NCI-H446 (cell line): ENCODE measurements at places on chromosomes 2 and 18.
A peak's percentile ranks its signal among the peaks of the same experiment; 100 is the strongest.

- DNase-seq: peak; percentile 43
These were observed 10.0 kb downstream of the CAPN10 start for GRCh38 chr2:240596491-240596931.

DNA sequence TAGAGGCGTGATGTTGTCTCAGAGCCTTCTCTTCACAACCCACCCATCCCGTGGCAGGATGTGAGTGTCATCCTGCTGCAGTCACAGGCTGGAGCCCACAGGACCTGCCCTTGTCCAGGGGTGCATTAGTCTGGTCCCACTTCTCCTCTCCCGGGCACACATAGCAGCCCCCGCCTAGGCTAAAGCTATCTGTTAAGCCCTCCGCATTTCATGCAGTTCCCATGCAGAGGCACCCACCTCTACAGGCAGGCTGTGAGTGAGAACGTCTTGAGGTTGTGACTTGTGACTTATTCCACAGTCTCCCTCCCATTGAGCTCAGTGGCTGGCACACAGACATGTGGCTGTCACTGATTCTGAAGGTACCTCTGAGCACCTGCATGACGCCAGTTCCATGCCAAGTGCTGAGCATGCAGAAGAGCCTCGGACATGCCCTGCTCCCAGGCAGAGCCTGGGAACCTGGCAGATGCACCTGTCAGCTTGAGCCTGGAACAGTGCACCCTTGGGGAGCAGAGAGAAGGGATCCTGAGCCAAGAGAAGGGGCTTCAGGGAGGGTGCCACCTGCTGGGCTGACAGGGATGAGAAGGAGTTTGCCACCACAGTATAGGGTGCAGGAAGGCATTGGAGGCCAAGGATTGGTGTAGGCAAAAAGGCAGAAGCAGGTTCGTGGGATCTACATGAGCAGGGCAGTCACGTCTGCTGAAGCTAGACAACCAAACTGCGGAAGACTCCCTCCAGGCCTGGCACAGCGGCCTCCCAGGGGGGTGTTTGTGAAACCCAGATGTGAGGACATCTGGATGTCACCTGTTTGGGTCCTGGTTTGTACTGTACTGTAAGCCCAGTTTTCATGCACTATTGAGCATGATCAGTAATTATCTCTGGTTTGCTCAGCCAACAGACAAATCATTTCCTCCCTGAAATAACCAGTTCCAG is 213.6 kb downstream of the GLI2 start:
- DNase-seq: no peak

DNA sequence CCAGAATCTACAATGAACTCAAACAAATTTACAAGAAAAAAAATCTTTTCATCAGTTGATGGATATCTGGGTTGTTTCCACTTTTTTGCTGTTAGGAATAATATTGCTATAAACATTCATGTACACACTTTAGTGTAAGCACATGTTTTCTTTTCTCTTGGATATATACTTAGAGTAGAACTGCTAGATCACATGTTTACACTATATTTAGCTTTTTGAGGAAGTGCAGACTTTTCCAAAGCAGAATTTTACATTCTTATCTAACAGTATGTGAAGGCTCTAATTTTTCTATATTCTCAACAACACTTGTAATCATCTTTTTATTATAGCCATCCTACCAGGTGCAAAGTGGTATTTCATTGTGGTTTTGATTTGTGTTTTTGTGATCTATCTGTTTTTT is 103.6 kb upstream of the RMP24 start:
- no peak for DNase-seq

DNA sequence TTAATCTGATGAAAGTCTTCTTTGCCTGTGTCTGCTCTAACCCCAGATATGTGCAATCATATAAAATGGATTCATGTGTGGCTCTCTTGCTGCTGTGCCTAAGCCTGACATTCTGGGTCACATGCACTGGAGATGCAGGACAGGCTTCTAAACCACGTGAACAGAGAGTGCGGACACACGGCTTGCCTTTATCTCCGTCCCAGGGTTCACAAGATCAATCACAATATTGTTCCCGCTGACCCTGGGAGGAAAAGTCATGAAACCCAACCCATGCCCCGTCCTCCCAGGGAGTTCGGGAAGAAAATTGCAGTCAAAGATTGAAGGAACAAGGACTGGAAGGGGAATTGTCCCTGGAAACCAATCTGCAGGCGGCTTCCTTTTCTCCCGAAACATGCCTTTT is 74.8 kb downstream of the VAPA start:
- DNase-seq: no peak

DNA sequence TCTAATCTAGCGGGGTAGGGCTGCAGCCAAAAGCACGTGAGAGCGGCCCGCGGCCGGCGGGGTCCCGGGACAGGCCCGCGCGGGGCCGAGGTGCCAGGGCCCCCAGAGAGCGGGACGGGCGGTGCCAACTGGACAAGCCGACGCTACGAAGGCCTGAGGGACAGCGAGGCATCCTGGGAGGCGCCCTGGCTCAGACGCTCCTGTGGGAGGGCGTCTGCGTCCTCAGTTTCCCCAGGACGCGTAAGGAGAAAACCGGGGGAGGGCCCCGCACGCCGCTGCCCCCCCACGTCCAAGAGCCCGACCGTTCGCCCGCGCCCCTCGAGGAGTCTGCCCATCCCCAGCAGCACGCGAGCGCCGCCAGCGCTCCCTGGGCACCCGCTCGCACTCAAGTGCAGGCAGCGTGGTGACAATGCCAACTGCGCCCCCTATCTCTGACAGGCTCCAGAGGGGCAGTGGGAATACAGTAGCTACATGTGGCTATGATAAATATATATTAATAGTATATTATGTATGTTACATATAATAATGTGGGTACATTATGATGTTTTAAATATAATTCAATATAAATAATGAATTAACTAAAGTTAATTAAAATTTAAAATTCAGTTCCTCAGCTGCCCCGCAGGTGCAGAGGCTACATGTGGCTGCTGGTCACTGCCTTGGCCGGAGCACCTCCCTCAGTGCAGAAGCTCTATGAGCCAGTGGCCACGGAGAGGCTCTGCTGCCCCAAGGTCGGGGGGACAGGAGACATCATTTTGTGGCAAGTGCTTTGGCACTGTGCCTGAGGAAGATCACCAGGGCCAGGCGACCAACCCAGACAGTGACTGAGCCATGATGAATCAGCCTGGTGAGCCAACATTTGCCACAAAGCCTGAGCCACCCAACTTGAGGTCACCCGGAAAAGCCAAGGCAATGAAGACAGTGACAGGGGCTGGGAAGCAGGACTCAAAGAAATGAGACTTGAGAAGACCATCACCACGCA is 5.5 kb upstream of the SFT2D3 start:
- no peak for DNase-seq

DNA sequence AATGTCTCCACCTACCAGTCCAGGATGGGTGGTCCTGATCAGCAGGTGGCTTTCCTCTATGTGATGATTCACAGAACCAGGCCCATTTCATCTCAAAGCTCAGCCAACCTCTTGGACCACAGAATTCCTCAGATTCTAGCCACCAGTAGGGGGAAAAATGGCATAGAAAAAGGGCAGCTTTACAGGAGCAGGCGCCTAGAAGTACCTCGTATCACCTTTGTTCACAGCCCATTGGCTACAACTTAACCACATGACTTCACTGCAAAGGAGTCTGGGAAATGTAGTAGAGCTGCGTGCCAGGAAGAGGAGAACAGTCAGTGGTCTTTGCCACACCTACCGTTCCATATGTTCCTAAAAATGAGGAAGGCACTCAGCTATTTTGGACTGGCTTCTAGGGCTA is 62.8 kb upstream of the DTNA start:
- no peak for DNase-seq

GRCh38 chr2:1619556-1619955 is 124.8 kb downstream of the PXDN start:
- DNase-seq: no peak

DNA sequence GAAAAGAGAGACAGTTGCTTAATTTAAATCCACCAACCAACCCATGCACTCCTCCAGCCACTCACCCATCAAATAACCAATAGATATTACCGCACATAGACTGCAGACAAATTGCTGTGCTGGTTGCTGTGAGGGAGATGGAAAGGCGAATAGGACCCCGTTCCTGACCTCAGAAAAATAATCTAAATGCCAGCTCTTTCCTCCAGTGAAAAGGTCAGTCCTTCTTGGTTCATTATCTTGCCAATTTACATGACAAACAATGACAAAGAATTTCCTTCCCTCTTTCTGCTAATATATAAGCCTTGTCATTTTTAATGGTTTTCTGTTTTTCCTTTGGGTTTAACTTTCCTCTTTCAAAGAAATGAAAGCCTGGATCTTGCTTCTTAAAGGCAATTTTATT is 61.6 kb downstream of the MEP1B start:
- DNase-seq: no peak

GRCh38 chr2:40027968-40028367 is 248.9 kb upstream of the THUMPD2 start:
- no peak for DNase-seq

DNA sequence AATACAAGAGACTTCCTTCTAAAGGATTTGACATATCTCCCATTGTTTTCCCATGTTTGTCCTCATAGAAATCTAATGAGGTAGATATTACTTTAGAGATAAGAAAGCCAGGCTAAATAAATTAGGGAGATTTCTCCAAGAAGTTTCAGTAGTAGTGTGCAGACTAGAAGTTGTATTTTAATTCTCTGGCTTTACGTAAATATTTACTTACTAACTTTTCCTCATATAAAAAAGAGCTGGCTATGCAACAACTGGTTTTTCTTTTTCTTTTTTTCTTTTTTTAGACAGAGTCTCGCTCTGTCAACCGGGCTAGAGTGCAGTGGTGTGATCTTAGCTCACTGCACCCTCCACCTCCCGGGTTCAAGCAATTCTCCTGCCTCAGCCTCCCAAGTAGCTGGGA is 60.6 kb upstream of the ACYP2 start:
- no peak for DNase-seq

DNA sequence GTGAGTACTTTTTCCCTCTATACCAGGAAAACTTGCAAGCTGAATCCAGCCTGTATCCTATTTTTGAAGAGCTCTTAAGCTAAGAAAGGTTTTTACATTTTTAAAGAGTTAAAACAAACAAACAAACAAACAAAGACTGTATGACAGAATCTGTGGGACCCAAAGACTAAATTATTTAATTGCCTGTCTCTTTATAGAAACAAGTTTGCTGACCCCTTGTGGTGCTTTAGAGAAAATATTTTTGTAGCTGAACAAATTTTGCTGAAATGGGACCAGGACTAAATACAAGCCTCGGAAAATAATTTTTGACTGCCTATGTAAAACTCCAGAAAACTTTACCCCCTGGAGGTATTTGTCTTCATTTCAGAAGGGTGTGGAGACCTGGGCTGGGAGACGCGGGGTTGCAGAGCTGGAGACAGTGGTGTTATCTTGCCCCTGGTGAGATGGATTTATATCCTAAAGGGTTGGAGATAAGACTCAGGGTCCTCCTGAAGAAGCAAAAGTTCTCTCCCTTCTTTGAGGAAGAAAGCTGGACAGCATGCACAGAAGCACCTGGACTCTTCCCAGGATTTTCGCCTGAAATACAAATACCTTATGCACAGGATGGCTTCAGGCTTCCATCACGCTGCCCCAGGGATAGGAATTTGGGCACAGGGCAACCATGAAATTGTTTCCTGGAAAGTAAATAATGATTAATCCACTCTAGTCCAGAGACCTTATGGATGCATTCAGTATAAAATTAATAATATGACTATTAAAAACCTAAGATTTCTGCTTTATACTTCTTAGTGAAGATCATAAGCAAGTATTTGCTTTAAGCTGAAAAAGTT is 54.3 kb downstream of the TMX3 start:
- peak; percentile 53 for DNase-seq

- no peak for DNase-seq
These were observed 162.0 kb downstream of the SH3BP4 start for GRCh38 chr2:235113854-235114253.

- no peak for DNase-seq
These were observed 125.9 kb downstream of the MAIP1 start for GRCh38 chr2:200081236-200081635.

GRCh38 chr2:38742797-38743559 is 8.2 kb downstream of the SRSF7 start:
- DNase-seq: no peak

- DNase-seq: no peak
These were observed 51.8 kb downstream of the BIN1 start for GRCh38 chr2:127054996-127055785.

DNA sequence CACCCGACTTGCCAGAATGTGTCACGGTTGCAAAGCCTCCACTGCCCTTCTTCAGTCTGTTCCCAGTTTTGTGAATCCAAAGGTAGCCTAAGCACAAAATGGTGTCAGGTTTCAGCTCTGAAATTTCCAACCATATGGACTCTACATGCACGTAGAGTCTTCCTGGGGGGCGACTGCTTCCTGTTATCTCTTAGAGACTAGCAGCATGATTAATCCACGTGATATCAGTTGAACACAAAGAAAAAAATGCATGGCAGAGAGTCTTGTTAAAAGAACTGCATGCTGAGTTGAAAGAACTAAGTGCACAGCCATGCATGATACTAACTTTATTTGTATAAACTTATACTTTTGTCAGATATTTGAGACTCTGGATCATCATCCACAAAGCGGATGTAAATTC is 404.4 kb downstream of the SOCS6 start:
- no peak for DNase-seq

DNA sequence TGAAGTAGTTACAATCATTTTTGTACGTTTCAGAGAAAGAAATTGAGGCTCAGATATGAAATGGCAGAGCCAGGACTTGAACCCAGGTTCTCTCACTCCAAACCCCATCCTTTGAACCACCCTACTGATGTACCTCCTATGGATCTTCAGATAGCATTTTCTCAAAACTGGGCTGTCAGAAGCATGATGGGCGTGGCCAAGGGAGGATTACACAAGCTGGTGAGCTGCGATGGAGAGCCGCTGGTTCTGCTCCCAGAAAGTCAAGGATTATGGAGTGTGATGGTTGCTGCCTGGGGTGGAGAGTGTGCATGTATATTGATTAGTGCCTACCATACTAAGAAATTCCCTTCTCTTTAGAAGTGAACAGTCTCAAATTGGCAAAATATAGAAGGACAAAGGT is 47.0 kb upstream of the PPP1CB start:
- no peak for DNase-seq

DNA sequence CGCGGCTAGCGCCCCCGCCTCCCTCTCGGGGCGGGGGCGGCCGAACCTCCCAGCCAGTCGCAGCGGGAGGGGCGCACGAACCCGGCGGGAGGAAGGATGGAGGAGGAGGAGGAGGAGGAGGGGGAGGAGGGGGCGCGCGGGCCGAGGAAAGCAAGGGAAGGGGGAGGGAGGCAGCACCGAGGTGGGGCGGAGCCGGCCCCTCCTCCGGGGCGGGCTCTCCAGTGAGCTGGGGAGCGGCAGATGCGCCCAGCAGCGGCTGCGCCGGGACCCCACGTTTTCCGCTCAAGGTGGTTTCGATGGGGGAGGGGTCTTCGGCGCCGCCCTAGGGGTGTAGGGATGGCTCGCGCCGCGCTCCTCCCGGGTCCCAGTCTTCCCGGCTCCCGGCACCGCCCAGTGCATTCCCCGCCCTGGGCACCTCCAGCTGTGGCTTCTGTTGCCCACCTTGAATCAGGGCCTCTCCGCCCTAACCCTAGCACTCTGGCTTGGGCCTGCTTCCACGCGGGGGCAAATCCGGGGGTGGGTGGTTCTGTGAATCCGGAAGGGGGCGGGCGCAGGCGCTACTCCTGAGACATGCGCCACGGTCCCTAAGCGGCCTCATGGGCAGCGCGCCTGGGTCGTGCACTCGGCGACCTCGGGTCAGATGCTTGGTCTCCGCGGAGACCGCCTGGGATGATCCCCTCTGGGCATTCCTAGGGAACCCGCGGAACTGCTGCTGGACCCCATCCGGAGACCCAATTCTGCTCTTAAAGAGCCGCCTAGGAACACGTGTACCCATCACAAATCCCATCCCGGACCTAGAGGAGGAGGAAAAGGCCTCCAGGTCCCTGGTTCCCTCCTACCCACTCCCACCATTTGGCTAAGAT is at the start of gene FBXO41:
FBXO41 (minus strand) TSS at position 183 of the 863 bp plus-strand sequence. CDS start 14,848 bp downstream, outside the sequence.
- peak; percentile 15 for DNase-seq

GRCh38 chr2:170950221-170950761 is 21.2 kb downstream of the GORASP2 start:
- DNase-seq: no peak
